ENCODE measurements at places on chromosomes 16 and 17. TPM values are rescaled to one million over a fixed set of nuclear protein-coding genes. Genes with fewer than 3 reads are reported as not detected.

The PIRT gene
- total RNA-seq: 0.07 TPM

The LGALS9B gene
- not detected for total RNA-seq

GRCh38 chr16:8916541-8917225, 34.5 kb downstream of the LITAFD start:
- no peak overlapping the region for H3K27ac ChIP-seq
- H3K4me3 ChIP-seq: no peak overlapping the region
- H3K4me1 ChIP-seq: peaks cover 16% of the 10 kb centered on the region

GRCh38 chr16:30113031-30113710, at the start of gene GDPD3:
GDPD3 (minus strand) TSS chr16:30113537; CDS start chr16:30113478, 59 bp downstream.
- H3K27ac ChIP-seq: no peak within 1 kb of the TSS
- peaks cover 6% of the 10 kb centered on the region for H3K4me1 ChIP-seq
- no peak within 1 kb of the TSS for H3K4me3 ChIP-seq
- no peaks in the 10 kb centered on the region for H3K27me3 ChIP-seq
- no peak for DNase-seq

GRCh38 chr16:67807148-67807682, 526 bp downstream of the TSNAXIP1 start:
- peak overlapping the region; percentile 99 for H3K4me3 ChIP-seq
- H3K27me3 ChIP-seq: no peaks in the 10 kb centered on the region
- H3K4me1 ChIP-seq: peaks cover 25% of the 10 kb centered on the region
- H3K36me3 ChIP-seq: no peaks in the 10 kb centered on the region

- H3K27me3 ChIP-seq: no peaks in the 10 kb centered on the region
- H3K4me3 ChIP-seq: no peak overlapping the region
- peaks cover 12% of the 10 kb centered on the region for H3K4me1 ChIP-seq
- DNase-seq: no peak
Measured at GRCh38 chr17:55456307-55457240, 34.9 kb upstream of the MMD start.

Measured in neural crest cell (in vitro differentiated cells).